ENCODE measurements at places on chromosomes 12 and 14. TPM values are rescaled to one million over a fixed set of nuclear protein-coding genes. Genes with fewer than 3 reads are reported as not detected.

DNA sequence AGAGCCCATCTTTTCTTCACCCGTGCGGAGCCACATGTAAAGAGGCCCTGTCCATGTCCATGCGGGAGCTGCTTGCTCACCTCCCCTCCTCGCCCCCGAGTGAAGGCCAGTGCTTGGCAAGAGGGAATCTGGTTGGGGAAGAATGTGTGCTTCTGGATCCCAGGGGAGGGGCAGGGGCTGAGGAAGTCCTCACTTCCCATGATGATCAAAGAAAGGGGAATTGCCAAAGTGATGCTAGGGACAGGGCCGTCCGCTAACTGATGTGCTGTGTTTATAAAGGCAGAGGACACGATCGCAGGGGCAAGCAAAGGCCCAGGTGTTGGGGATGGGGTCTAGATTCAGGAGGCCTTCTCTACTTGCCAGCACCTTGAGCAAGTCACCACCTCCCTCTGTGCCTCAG lies 137.4 kb upstream of the PRMT8 start:
- DNase-seq: no peak

GRCh38 chr14:89922031-89922907 lies 32.3 kb downstream of the EFCAB11 start:
- no peak for DNase-seq

DNA sequence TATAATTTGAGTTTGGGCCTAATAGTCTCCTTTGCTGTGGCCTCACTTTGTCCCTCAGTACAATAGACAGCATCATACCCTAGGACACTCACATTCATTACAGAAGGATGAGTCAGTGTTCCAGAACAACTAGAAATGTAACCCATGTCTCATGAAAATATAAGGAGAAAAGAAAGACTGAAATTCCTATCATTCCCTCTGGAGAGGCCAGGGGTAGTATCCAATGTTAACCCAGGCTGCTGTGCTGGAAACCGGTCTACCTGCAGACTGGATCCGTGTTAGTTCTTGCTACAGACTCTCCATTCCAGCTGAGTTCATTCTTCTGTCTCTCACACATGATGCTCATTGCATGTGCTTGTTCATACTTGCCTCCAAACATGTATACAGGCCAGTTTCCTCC lies 75.8 kb upstream of the HOXC13 start:
- DNase-seq: no peak

- no peak for DNase-seq
Measured at GRCh38 chr12:47990351-47991105, 13.7 kb downstream of the COL2A1 start.

- DNase-seq: no peak
Measured at GRCh38 chr12:68048648-68049297, 59.5 kb downstream of the IFNG-AS1 start.

ZDHHC22 gene
- not detected for total RNA-seq
